ENCODE measurements at places on chromosomes 4 and X. TPM values are rescaled to one million over a fixed set of nuclear protein-coding genes. Genes with fewer than 3 reads are reported as not detected.

CTBP1 gene
- total RNA-seq, result 277 TPM

GRCh38 chrX:13305108-13305507 is 14.7 kb downstream of the ATXN3L start:
- no peak for DNase-seq

GRCh38 chrX:18455384-18455783 is 30.0 kb downstream of the CDKL5 start:
- peak; percentile 41 for DNase-seq

DNA sequence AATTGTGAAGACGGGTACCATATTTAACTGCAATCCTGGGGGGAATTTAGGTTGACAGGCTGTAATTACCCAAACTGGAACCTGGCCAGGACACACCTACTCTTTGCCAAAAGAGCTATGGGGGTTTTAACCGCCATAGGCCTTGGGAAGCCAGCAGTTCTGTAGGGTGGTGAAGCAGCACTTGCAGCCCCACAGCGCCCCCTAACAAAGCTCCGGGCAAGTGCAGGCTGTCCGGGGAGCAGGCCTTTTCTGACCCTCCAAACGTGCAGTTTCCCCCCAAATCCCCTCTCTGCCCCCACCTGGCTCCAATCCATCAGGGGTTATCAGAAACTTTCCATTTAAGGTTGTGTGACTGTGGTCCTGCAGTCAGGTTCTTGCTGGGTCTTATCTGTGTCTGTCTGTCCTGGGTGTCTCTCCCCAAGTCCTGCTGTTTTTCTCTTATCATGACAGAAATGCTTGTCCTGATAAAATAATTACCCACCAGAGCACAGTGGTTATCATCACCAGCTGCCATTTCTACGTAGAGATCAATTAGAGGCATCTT is 350.9 kb downstream of the MID1IP1 start:
- DNase-seq, result no peak

GRCh38 chr4:85748654-85749053 is 273.7 kb downstream of the ARHGAP24 start:
- no peak for DNase-seq

GRCh38 chrX:51507551-51507950 is 11.2 kb upstream of the NUDT11 start:
- no peak for DNase-seq

DNA sequence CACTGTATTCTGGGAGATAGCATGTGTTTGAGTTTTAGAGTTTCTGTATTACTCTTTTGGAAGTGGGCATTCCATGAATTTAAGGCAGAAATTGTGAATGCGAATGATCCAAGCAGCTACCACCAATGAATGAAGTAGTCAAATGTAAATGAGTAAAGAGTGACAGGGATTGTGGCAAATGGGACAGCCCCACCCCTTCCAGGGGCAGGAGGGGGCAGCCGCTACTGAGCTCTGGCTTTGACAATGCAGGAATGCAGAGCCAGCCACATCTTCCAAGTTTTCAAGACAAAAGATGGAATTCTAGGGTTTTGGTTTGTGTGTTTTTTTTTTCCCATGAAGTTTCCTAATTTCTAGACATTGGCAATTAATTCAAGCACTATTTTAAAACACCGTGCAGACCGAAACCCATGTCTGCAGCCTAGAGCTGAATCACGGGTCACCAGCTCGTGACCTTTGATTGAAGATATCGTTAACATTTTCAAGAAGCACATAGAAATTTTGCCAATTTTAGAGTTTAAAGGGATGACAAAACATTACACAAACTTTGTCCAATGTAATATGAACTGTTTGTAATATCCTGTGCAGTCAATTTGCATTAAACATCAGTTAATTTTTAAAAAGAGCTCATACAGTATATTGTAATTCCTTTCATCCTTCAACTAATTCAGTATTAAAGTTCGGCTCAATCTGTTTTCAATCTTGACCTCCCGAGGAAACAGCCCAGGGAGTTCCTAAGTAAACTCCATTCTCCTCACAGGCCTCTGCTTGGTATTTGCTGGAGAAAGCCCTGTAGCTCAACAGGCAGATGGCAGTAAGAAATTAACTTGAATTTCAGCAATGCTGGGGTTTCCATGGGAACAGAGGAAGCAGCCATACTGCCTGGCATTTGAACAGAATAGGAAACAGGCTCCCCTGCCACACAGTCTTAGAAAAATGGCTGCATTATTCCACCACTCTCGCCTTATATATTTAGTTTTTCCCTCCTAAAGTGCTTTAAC is 83.4 kb downstream of the UCHL1 start:
- DNase-seq, result peak; percentile 90

NAT8L gene
- 0.17 TPM for total RNA-seq

DNA sequence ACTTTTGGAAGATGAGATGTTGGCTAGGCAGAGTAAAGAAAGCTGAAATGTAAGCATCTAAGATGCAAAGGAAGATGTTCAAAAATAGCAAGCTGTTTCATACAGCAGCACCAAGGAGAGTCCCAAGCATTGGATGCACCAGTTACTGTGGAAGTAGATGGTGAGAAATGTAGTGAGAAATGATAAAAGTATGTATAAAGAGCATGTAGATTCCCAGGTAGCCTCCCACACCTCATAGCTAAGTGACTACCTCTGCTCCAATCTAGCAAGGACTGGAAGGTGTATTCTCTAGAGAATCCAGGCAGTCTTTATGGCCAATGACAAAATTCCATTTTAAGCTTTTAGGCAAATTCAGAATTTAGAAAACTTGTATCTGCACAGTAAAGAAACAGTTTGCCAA is 50.9 kb upstream of the C4orf54 start:
- DNase-seq, result no peak

DNA sequence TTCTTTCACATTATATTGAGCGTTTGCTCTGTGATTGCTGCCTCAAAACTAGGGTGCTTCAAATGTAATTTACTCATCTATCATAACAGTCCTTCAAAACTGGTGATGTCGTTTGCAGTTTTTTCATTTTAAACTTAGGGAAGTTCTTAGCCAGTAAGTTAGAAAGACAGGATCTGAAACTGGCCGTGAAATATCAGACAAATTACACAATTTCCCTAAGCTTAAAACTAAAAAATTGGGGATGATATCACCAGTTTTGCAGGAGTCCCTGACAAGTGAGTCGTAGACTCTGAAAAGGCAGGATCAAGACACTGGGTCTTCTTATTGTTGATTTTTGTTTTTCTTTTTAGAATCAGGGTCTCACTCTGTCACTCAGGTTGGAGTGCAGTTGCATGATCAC is 44.8 kb downstream of the MOB1B start:
- DNase-seq, result no peak

DNA sequence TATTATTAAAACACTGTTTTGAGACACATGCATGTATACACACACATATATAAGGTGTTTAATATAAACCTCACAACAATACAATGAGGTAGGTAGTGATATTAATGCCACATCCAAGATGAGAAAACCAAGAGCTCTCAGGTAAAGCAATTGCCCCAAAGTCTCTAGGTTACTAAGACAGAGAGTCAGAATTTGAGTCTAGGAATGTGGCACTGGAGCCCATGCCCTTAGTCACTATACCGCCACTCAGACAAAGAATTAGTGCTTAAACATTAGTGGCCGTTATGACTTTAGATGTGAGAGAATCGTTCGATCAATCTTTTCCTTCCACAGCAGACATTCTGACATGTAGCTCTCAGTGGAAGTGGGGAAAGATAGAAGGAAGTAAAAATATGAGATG is 108.2 kb upstream of the ACSL4 start:
- no peak for DNase-seq

- no peak for DNase-seq
Observed at GRCh38 chrX:110194977-110195376, 122.9 kb downstream of the AMMECR1 start.
